Fibroblast of skin of back (primary cell): ENCODE measurements at places on chromosomes 7 and 10.

GRCh38 chr7:106050002-106050745 lies 61.9 kb downstream of the SYPL1 start:
- DNase-seq, result peak; percentile 31

DNA sequence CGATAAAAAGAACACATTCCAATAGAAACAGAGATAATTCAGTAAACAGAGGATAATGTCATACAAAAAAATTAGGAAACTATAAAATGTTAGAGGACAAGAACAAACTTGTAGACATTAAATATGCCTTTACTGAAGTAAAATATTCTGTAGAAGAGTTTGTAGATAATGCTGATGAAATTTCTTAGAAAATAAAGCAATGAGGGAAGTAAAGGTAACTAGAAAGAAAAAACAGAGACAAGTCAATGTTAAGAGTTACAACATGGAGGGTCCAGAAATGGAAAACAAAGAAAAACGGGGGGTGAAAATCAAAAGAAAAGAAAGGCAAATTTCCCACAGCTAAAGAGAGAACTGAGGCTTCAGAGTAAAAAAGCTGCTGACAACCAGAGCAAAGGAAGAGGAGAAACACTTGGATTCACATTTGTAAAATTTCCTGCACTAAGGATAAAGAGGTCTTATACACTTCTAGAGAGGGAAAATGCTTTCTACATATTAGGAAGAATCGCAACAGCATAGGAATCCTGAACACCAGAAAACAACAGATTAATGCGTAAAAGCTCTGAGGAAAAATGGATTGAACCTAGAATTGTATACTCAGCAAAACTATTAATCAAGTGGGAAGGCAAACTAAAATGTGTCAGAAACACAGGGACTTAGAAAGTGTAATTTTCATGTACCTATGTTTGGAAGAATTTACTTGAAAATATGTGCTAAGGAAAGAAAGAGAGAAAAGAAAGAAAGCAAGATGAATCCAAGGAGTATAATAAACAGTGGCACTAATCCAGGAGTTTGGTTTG lies 55.0 kb upstream of the AGR3 start:
- DNase-seq, result no peak

DNA sequence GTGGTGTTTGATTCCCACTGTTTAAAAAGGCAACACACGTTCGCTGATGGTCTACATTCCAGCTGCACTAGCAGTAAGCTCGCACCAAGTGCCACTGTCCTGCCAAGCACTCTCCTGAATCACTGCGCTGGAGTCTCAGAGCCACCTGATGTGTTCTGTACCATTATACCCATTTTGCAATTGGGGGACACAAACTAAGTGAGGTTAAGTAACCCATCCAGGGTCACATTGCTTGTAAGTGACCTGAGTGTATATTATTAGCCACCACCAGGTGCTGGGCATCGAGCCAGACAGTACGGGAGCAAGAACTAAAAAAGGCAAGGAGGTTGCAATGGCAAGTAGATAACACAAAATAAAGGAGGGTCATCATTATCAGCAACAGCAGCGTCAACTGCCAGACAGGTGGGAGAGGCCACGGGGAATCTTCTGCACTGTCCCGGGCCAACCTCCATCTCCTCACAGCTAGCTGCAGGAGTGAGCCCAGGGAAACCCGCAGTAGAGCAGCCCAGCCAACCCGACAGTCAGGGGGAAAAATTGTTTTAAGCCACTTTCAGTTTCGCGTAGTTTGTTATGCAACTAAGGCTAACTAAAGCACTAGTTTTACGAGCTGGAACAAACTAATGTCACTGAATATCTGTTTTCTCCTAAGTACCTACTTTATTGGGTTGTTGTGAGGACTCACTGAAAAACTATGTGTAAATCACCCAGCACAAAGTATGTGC lies 712 bp upstream of the CPVL start:
- no peak for DNase-seq

DNA sequence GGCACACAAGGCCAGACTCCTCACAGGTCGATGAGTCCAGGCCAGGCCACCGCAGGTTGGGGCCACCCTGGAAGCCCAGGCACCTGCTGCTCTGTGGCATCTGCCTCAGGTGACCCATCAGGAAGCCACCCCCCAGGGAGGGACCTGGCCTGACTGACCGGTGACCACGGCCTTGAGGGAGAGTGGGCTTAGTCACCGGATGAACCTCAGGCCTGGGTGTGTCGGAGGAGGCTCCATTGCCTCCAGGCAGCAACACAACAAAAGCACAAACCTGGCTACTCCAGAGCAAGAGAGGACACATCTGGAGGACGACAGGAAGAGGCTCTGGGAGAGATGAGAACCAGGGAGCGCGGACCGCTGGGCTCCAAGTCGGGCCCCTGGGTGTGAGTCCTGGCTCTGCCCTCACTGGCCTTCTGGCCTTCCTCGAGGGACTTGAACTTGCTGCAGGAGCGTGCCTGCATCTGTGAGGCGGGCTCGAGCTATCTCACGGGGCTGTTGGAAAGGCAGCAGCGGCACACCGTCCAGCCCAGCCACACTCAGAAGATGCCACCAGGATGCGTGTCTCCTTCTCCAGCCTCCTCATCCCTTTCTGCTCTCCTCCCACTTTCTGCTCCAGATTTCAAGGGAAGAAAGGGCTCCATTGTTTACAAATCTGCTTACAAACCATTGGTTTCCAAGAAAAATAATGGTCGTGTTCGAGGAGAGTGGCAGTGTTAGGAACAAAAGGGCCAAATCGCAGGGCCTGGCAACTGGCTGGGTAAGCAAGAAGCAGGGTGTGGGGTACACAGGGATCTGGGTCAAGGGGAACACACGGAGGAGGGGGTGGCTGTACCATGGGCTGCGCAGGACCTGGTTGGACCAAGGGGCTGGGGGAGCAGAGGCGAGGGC lies 152.9 kb downstream of the ADAM12 start:
- no peak for DNase-seq

GRCh38 chr7:24477398-24478136 lies 95.7 kb upstream of the PALS2 start:
- peak; percentile 93 for DNase-seq

- no peak for DNase-seq
Observed at GRCh38 chr7:158607563-158607962, 19.9 kb upstream of the PTPRN2 start.

DNA sequence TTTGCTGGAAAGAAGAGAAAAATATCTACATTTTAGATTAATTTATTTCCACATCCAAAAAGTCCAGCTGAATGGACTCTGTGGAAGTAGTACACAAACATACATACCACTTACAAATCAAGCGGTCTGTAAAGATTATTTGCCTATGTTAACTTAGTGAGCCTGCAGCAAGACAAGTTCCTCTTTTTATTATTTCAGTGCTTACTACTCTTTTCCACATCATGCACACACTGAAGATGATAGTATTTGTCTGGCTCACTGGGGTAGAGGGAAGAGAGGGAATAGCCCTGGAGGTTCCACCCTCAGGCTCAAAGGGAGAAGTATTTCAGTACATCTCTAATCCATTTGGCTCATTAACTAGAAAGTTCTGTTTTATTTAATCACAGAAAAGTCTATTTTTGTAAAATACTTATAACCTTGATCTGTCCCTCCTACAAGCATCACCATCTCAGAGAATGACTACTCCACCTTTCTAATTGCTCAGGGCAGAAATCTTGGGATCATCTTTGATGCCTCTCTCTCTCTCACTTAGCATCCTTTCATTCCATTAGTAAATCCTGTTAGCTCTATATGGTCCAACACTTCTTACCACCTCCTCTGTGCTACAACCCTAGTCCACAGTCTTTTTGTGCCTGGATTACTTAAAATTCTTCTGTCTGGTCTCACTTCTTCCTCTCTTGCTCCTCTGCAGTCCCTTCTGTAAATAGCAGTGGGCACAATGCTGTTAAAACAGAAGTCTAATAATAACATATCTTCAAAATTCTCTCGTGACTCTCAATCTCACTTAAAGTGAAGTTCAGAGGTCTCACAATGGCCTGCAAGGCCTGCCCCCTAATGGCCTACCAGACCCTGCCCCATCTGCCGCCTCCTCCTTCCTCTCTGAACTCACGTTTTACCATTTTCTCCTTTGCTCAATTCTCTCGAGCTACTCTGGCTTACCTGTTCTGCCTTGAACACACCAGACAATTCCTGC lies 64.3 kb upstream of the CCDC6 start:
- DNase-seq, result no peak

GRCh38 chr10:118447478-118448270 lies 105.5 kb upstream of the FAM204A start:
- peak; percentile 53 for DNase-seq

- DNase-seq, result no peak
Observed at GRCh38 chr10:34740321-34740720, 74.8 kb downstream of the PARD3 start.

GRCh38 chr7:111758332-111758731 lies 196.0 kb upstream of the IMMP2L start:
- DNase-seq, result no peak

- no peak for DNase-seq
Observed at GRCh38 chr7:5143935-5144903, 45.8 kb upstream of the WIPI2 start.

GRCh38 chr7:136868496-136869000 lies at the start of gene CHRM2:
Gene CHRM2, plus strand, starts transcription at chr7:136868652. Its CDS starts 146,214 bp downstream, at chr7:137014866.
- DNase-seq, result peak; percentile 26

DNA sequence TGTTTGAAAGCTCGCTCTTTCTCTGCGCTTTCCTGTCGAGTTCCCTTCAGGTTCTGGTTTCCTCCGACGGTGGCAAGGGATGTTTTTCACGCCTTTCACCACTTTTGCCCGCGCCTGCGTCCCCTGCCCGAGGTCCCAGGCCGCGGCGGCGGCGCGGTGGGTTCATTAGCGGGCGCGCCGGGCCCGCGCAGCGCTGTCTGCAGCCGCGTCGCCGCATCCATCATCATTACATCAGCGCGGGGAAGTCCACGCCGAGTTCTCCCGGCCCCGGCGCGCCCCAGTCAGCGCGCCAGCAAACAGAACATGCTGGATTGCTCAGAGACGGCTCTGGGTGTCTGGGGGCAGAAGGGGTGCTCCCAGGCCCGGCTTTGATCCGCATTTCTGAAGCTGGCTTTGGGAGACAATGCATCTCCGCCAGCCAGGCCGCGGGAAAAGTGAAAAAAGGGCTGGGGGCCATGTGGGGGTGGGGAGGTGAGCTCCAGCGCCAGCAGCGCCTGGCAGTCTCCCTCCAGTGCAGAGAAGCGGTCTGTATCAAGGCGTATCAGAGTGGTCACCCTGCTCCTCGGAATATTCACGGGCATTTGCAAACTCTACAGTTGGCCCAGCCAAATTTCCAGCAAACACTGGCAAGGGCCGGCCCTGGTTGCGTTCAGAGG lies 8.9 kb downstream of the GLI3 start:
- DNase-seq, result no peak

GRCh38 chr7:129797214-129797789 lies 155.5 kb downstream of the UBE2H start:
- no peak for DNase-seq

- peak; percentile 45 for DNase-seq
Observed at GRCh38 chr10:775245-776075, 86.0 kb upstream of the DIP2C start.
